ENCODE measurements at places on chromosomes 7 and 10.

- DNase-seq: no peak
These were observed 5.6 kb downstream of the TPK1 start for GRCh38 chr7:144830024-144830785.

- DNase-seq: no peak
These were observed 264.7 kb downstream of the BAMBI start for GRCh38 chr10:28942012-28942411.

GRCh38 chr10:84026821-84027257, 112.5 kb upstream of the GHITM start:
- DNase-seq: no peak

DNA sequence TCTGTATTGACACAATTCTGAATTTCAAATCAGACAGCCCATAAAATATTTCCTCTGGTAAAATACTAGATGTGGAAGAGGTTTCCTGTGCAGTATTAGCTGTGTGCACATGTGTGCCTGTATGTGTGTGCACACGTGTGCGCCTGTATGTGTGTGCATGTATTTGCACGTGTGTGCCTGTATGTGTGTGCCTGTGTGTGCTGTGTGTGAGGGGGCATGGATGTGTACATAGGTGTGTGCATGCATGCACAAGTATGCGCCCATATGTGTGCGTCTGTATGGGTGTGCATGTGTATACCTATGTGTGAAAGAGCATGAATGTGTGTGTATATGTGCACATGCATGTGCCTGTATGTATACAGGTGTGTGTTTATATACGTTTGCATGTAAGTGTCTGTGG, 191.4 kb downstream of the KLF6 start:
- no peak for DNase-seq

DNA sequence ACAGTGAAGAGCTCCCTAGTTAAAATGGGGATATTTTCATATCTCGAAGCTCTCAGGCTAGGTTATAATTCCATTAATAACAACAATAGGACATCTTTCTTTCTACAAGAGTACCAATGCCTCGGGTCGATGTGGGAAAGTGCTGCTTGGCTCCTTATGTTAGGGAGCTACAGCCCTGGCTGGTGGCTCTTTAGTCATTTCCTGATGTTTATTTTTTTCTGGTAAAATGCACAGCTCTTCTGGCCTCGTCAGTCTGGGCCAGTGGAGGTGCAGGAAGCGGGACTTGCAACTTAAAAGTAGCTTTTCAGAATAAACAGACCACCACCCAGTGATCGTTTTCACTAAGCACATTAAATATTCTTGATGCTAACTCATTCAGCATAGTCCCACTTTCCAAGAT, 58.3 kb downstream of the MKX start:
- DNase-seq: no peak

- no peak for DNase-seq
These were observed 13.9 kb downstream of the VCL start for GRCh38 chr10:74011770-74012169.

DNA sequence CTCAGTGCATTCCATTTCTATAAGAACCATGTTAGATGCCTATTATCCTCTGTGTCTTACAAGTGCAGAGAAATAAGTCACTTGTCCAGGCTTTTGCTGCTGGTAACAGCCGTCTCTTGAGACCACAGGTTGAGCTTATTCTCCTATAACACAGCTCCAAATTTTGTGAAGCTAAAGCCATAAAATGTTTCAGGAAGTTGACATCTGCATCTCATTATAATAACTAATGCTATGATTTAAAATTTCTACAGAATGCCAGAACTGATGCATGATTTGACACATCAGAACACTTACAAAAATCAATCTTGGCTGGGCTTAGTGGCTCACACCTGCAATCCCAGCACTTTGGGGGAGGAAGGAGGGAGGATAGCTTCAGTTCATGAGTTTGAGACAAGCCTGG, 986.9 kb downstream of the TYW1 start:
- no peak for DNase-seq

DNA sequence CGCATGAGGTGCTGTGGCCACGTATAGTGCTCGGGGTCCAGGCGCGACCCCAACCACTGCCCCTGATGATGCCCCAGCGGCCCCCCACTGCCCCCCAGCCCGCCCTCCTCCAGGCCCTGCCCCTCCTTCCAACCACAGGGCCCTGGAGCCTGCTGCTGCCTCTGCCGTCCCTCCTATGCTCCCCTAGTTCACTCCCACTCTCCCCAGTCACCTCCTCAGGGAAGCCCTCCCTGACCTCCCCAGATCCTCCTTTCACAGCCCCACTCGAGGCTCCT, 93.8 kb downstream of the UNCX start:
- no peak for DNase-seq

GRCh38 chr10:86334488-86335085, 32.0 kb downstream of the GRID1 start:
- DNase-seq: no peak

- no peak for DNase-seq
These were observed 73.2 kb upstream of the TPK1 start for GRCh38 chr7:144908943-144909556.

GRCh38 chr7:123715198-123715597, 33.6 kb downstream of the WASL start:
- DNase-seq: no peak

DNA sequence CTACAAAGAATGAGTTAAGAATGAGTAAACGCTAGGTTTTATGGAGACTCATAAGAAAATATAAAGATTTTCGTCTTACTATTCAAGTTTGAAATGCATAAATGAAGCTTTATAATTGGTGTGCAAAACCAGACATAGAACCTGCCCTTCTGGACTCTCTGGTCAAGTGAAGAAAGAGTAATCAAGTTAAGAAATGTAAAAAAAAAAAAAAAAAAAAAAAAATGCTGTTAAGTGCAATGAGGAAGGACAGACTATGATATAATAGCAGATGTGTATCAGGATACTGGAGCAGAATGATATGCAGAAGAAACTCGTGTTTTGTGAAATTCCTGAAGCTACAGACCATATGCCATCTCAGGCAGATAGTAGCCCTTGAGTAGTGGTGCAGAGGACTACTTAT, 5.6 kb downstream of the PCGF5 start:
- DNase-seq: no peak

DNA sequence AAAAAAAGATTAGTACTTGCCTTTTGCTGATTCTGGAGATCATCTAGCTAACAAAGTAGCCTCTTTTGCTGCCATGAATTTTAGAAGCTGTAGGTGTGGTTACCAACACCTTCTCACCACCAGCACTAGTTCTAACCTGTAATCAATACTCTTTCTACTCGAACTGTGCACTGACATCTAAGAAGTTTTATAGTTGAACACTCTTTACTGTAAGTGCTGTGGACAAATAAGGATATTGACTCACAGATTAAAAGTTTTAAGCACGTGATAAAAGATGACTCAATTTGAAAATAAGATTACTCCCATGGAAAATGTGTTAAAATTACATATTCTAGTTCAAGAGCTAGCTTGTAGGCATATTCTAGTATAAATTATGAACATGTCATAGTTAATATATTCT, 89.9 kb downstream of the REEP3 start:
- no peak for DNase-seq

DNA sequence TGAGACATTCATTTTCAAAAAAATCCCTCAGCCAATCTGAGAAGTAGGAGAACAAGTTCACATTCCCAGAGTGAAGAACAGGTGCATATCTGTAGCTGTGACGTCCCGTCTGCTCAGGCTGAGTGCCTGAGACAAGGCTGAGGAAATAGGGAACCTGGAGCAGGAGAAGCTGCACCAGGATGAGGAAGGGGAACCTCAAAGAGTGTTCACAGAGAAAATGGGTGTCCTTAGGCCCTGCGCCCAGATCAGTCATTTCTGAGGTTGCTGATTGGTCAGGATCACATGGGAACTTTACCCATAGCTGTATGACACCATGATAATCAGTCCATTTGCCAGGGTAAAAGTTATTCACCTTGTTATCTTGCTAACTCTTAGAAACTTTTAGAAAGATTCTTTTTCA, 34.2 kb upstream of the TARP start:
- DNase-seq: no peak

- no peak for DNase-seq
These were observed 471.2 kb downstream of the GLRX3 start for GRCh38 chr10:130607366-130607765.

GRCh38 chr7:54331311-54331710, 210.9 kb upstream of the VSTM2A start:
- DNase-seq: no peak

DNA sequence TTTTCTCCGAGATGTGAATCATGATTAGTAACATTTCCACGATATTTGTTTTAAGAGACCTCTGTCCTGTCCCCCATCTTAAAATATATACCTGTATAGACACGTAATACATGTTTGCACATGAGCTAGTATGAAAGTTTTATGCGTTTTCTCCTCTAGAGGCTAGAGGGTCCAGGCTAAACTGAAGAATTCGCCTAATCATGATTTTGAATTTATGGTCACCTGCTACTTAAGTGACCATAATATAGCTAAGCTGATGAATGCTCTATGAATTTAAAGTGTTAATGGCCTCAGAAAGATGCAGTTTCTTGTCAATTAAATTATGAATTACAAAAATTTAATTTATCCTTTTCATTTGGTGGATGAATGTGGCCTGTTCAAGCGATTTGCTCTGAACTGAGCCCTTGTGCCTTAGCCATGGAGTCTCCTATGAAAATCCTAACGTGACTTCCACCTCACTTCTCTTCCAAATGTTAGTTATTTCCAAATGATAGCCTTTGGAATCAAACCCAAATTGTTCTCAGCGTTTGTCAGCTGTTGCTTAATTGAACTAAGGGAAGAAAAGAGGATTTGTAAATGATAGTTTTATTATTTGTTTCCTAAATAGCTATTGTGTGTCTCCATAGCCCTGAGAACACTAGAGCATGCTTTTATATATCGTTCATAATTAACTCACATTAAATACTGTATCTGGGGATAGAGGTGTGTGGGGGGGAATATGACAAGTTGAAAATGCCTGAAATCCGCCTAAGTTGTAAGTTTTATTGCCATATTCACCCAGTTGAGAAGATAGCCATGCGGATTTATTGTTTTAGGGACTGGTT, 2.3 kb downstream of the CELF2 start:
- no peak for DNase-seq

DNA sequence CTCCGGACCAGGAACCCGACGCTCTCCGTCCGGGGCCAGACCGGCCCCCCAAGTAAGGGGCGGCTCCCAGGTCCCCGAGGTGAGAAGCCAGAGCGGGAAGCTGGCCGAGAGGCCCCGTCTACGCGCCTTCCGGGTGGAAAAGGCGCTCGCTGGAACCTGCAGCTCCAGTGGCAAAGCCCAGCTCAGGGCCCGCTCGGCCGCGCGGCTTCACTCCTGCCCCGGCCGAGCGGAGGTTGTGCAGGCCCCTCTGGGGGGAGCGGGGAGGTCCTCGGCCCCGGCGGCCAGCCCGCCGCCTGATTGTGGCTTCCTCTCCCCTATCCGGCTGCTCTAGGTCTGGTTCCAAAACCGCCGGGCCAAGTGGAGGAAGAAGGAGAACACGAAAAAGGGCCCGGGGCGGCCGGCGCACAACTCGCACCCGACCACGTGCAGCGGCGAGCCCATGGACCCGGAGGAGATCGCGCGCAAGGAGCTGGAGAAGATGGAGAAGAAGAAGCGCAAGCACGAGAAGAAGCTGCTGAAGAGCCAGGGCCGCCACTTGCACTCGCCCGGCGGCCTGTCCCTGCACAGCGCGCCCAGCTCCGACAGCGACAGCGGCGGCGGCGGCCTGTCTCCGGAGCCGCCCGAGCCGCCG, 2.9 kb downstream of the UNCX start:
- DNase-seq: no peak

- no peak for DNase-seq
These were observed 55.6 kb downstream of the STEAP1B start for GRCh38 chr7:22444181-22444971.

DNA sequence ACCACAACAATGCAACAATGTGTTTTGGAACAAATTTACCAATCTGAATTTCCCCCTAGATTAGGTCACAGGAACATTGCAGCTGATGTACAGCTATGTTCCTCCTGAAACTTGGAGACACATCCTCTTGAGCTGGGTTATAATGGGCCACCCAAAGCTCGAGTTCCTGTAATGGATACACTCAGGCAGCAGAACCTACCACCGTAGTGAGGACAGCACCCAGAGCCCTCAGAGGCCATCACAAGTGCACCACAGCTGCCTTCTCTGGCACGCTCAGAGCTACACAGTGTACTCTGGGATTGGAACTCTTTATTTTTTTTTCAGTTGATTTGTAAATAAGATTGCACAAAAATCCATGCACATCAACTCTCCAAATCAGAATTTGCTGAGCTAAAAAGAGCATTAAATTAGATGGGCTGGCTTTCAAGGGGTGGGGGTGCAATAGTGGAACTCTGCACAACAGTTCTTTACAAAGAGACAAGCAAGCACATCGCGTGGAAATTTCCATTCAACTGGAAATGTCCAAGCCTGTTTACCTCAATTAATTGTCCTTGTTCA, 56.7 kb downstream of the EGFR start:
- no peak for DNase-seq

GRCh38 chr7:128108641-128109423, 77.6 kb upstream of the LRRC4 start:
- no peak for DNase-seq

GRCh38 chr10:27413831-27414348, 90.2 kb upstream of the RAB18 start:
- DNase-seq: no peak

- no peak for DNase-seq
These were observed 35.2 kb upstream of the ITPRID1 start for GRCh38 chr7:31478721-31479120.

DNA sequence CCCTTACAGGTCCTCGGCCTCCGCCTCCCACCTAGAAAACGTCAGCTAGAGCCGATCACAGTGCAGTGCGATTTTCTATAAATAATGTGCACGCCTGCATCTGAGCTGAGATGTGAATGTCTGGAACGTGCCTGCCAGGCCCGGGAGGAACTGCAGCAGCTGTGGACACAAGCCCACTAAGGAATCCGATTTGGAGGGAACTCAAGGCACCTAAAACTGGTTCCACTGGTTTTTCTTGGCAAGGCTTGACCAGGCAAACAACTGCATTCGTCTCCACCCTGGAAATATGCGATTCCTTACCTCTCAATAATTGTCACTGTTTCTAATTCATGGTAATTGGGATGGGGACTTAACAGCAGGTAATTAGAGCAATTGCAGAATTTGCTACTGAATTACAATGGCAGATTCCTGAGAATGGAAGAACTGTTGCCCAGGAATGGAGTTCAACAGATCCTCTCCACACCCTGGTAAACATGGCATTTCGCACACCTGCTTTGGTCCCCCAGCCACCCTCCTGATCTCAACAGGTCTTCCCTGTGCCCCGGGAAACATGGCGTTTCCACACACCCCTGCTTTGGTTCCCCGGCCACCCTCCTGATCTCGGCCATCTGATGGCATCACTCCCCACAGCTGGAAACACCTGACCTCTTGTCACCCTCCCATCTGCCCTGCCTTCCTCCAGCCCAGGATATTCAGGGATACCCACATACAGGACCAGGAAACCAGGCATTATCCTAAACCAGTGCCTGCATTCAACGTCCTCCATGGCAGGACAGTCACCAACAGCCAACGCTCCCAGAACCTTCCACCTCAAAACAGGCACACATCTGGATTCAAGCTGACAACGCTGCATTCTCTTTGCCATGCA, 76.0 kb downstream of the DIP2C start:
- no peak for DNase-seq

GRCh38 chr10:81953420-81953819, 78.4 kb downstream of the NRG3 start:
- no peak for DNase-seq
